ENCODE measurements at places on chromosomes 12 and 14.

GRCh38 chr12:55715833-55716581 is at the start of gene BLOC1S1:
Gene BLOC1S1, plus strand, starts transcription at chr12:55716046. Its CDS starts 6 bp downstream, at chr12:55716052.
- DNase-seq: peak; percentile 92

DNA sequence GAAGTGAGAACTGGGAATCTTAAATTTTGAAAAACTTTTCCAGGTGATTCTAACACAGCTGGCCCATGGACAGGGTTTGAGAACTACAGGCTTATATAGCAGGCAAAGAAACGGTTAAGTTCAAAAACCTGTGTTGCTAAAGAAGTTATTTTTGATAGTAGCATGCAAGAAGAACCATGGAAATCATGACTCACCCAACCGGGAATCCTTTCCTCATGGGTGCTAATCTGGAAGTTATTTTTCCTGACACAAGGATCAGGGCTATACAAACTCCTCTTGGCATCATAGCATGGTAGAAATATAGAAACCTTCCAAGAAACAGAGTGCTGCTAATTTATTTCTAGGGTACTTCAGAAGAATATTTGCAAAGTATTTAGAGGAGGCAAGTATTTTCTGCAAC is 588.7 kb downstream of the CCER1 start:
- peak; percentile 20 for DNase-seq

- peak; percentile 55 for DNase-seq
Observed at GRCh38 chr12:12736759-12737676, 19.9 kb downstream of the CDKN1B start.

DNA sequence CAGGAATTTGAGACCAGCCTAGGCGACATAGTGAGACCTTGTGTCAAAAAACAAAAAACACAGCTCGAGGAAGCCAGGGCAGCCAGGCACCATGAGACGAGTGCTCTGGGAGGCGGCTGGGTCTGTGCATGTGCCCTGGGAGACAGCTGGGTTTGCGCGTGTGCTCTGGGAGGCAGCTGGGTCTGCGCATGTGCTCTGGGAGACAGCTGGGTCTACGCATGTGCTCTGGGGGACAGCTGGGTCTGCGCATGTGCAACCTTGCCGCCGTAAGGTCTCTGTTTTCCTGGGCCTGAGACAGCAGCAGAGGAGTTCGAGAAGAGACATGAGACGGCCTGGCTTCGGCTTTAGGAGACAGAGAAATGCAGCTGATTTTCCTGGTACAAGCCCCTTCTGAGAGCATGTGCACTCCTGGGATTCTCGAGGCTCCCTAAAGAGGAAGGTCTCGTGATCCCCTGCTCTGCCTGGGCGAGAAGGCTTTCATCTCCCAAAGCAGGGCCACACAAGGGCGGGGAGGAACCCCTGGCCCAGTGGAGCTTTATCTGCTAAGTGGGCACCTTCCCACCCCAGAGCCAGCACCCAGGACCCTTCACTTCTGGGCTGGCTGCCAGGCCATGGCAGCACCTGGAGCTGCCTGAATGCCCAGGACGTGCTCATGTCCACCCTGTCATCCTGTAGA is 3.5 kb upstream of the BDKRB1 start:
- no peak for DNase-seq

GRCh38 chr12:188910-189621 is 24.9 kb downstream of the SLC6A12 start:
- DNase-seq: no peak

DNA sequence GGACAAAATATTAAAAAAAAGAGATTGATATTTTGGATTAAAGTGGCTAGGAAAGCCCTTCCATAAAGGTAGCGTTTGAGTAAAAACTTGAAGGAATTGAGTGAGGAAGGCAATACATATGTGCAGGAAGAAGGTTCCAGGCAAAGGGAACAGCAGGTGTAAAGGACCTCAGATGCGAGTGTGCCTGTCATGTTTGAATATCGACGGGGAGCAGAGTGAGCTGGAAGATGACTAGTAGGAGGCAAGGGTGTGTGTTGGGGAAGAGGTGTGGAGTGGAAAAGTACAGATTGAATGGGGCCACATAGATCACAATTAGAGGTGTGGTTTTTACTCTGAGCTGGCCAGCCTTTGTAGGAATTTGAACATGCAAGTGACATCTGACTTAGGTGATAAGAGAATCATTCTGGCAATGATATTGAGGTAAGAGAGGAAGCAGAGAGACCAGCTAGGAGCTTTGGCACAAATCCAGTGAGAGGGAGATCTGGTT is 15.0 kb upstream of the FBXO33 start:
- DNase-seq: no peak

DNA sequence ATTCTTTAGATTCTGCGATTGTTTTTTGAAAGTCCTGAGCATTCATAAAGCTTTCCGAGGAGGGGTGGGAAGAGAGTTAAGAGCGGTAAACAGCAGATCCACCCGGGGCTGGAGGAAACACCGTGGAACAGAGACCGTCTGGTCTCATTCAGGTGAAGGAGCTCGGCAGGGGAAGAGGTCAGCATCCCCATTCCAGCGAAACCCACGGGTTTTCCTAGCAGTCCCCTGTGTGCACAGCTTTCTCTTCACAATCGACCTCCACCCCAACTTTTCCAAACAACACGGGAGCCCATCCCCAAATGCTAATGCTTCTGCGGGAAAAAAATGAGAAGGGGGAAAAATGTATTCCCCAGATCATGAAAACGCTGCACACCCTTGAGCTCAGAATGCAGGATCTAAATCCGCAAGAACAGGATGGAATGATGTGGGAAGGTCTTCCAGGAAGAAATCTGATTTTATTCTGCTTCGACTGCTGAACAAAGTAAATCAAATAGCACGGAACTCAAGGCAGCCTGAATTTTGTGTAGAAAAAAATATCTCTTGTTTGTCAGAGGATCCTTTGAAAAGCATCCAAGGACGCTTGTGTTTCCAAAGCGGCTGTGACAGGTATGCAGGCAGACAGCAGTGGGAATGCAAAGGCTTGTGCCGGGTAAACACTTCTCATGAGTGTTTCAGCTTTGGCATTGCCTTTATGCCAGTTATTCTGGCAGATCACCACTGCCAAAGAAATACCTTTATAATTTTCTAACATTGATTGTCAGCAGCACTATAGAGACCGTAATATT is 128.8 kb downstream of the NDUFA12 start:
- no peak for DNase-seq

- peak; percentile 22 for DNase-seq
Observed at GRCh38 chr12:127785540-127785939, 481.4 kb upstream of the TMEM132C start.

- DNase-seq: no peak
Observed at GRCh38 chr12:74489543-74489942, 48.1 kb upstream of the ATXN7L3B start.

DNA sequence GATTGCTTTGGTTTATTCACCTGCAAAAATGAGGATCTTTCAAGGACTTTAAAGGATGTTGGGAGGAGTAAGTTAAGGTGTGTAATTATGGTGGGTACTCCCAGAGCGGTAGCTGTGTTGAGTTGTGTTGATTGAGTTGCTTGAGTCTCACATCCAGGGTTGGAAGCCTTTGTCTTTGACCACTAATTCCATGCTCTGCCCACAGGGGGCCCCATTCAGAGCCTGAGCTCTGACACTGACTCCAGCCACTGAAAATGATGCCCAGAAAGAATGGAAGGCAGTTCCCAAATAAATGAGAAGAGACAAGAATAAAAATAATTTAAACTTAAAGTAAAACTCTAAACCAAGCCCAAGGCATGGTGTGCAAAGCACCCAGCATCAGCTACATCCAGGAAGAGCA is 237.4 kb upstream of the PWP1 start:
- peak; percentile 35 for DNase-seq

GRCh38 chr12:127145929-127146789 is 1120.8 kb upstream of the TMEM132C start:
- no peak for DNase-seq

- DNase-seq: no peak
Observed at GRCh38 chr12:57523706-57524614, 1.3 kb downstream of the MBD6 start.

DNA sequence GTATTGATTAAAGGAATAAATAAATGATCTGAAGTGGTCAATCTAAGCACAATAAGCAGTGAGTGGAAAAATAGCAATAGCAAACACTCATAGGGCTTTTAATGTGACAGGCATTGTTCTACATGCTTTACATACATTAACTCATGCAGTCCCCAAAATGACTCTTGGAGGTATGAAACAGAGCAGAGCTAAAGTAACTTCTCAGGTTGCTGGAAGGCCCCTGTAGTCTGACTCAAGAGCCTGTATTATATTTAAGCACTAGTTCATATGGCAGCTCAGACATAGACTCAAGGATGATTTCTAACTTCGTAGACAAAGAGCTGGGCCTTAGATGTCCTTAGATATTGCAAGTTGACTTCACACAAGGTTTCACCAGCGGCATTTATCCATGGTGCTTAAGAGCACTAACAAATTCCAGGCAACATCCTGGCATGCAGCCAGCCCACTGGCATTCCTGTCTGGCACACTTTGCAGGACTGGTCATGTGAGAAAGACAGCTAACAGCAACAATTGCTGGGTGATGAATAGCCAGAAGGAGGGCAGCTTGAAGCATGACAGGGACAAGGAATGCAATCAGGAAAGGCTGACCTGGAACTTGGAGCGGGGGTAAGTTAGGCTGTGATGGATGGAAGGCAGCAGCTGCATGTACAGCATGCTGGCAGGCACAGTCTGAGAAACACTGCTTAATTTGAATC is 22.9 kb upstream of the KTN1 start:
- peak; percentile 97 for DNase-seq

- peak; percentile 69 for DNase-seq
Observed at GRCh38 chr12:2853626-2854025, 3.2 kb downstream of the TEX52 start.

DNA sequence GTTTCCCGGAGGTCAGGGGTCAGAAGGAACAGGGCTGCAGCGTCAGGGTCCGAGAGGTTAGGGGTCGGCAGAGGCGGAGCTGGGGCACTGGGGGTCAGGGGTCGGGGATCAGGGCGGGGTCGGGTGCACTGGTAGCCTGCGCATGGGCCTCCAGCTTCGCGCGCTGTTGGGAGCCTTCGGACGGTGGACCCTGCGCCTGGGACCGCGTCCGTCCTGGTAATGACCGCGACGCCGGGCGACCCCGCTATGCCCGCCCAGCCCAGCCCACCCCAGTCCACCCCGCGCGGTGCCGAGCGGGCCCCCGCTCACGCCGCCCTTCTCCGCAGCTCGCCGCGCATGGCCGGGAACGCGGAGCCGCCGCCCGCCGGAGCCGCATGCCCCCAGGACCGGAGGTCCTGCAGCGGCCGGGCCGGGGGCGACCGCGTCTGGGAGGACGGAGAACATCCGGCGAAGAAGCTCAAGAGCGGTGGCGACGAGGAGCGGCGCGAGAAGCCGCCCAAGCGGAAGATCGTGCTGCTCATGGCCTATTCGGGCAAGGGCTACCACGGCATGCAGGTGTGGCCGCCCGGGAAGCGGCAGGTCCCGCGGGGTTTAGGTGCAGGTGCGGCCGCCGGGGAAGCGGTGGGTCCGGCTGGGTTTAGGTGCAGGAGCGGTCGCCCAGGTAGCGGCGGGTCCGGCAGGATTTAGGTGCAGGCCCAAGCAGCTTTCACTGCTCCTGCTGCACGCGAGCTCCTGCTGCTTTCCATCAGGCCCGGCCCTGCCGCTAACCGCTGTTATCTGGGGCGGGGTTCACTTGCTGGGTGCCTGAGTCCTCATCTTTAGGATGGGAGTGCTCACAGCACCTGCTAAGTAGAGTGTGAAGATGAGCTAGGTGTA is 743 bp downstream of the PUS1 start:
- no peak for DNase-seq

GRCh38 chr14:103688906-103689902 is 26.0 kb downstream of the XRCC3 start:
- no peak for DNase-seq

GRCh38 chr12:21962236-21962635 is 21.0 kb upstream of the ABCC9 start:
- DNase-seq: peak; percentile 46

GRCh38 chr12:50764286-50765094 is 589 bp downstream of the ATF1 start:
- DNase-seq: peak; percentile 48

- DNase-seq: no peak
Observed at GRCh38 chr12:40874868-40875267, 182.6 kb downstream of the CNTN1 start.

DNA sequence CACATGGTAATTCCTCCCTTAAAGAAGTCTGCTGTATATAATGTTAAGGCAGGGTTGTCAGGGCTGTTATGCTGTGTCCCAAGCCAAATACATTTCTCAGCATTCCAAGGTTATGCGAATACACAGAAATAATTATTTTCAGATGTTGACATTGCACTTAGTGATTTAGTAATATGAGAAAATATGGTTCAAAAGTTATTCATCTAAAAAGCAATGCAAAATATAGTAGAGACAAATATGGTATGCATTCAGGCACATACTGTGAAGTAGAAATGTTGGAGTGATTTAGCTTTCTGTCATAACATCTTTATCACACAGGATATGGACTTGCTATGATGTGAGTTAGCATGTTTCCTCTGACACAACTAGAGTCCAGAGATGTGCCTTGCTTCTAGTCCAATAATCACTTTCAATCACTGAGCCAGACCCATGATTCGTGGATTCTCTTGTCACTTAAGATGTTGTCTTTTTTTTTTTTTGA is 70.0 kb downstream of the PDE3A start:
- no peak for DNase-seq

DNA sequence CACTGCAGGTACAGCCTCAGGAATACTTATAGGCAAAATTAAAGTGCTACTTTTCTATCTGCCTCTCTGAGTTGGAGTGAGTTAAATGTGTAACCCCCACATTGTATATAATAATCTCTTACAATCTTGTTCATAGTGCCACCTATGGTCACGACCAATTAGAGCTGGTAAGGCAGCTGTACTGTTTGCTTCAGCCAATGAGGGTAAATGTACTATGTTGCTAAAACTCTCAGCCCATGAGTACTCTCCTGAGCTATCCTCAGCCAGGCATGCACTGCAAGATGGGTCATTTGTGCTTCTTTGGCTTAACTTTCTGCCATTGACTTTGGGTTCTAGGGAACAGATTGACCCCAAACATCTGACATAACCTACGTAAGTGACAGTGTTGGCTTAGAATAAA is 15.0 kb upstream of the MDM2 start:
- DNase-seq: peak; percentile 64

GRCh38 chr12:47889040-47889439 is 15.8 kb downstream of the VDR start:
- no peak for DNase-seq
